ENCODE measurements at places on chromosomes 3 and 15.
A peak's percentile ranks its signal among the peaks of the same experiment; 100 is the strongest.

- peak; percentile 49 for DNase-seq
Observed at GRCh38 chr3:15331606-15332404, 581 bp downstream of the SH3BP5 start.

GRCh38 chr3:120304616-120305015 is 19.6 kb upstream of the GPR156 start:
- DNase-seq = no peak

GRCh38 chr3:194512895-194513601 is 26.2 kb upstream of the ATP13A3 start:
- DNase-seq = no peak

DNA sequence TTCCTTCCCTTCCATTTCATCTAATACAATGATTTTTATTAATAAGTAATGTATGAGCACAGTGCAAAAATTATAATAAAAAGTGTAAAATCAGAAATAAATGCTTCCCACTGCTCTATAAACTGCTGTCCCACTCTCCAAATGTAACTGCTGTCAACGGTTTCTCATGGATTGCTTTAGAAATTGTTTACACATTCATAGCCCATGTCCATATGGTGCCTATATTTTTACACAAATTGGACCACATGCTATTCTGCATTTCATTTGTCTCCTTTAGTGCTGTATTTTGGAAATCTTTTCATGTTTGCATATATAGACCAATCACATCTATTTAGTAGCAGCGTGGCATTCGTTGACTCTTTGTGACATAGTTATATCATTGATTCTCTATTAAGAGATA is 164.7 kb upstream of the SLCO3A1 start:
- no peak for DNase-seq

All from CD4-positive, alpha-beta T cell treated with Interleukin-6 for 4 hours (primary cell).